AG20443 (cell line): ENCODE measurements at places on chromosomes 16 and 17.
A peak's percentile ranks its signal among the peaks of the same experiment; 100 is the strongest.

GRCh38 chr16:80968386-80969113 lies 38.1 kb downstream of the CMC2 start:
- no peak for DNase-seq

DNA sequence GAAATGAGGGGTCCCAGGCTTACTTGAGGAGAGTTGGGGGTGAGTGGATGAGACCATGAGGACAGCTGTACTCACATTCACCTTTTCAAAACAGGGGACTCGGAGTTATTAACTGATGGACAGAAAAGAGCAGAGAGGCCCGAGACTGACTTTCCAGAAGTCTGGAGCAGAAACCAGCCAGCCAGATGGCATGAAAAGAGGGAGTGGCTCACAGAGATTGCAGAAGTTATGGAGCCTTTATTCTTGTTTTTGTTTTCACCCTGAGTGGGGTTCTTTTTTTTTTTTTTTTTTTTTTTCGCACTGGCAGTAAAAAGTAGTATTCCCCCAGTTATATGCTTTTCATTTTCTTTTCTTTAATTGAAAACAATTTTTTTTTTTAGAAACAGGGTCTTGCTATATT lies 18.9 kb downstream of the TVP23A start:
- DNase-seq, result no peak

GRCh38 chr16:17211797-17212196 lies 259.0 kb downstream of the XYLT1 start:
- no peak for DNase-seq

DNA sequence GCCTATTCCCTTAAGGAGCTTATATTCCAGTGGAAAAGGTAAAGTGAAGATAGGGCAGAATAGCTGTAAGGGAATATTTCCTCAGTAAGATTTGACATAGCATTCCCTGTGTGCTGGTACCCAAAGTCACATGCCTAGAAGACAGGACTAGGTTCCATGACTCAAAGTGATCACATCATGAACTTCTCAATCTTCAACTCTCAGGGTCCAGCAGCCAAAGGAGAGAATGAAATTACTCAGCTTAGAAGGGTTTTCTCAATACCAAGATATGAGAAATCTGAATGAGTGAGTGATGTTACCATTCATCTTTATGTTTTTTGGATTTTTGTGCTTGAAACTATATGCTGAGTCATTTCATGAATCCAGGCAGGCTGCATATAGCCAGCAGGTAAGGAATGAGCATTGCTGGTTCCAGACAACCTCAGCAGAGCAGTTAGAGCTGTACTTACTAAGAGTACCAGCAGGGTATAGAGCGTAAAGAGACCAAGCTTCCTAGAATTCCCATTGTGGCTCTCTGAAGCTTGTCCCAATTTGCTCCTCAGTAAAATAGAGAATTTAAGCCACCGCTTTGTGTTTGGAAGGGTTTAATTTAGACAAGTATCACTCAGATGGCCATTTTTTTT lies 91.1 kb downstream of the ANKFN1 start:
- no peak for DNase-seq

GRCh38 chr16:85546585-85547447 lies 66.3 kb upstream of the GSE1 start:
- no peak for DNase-seq

DNA sequence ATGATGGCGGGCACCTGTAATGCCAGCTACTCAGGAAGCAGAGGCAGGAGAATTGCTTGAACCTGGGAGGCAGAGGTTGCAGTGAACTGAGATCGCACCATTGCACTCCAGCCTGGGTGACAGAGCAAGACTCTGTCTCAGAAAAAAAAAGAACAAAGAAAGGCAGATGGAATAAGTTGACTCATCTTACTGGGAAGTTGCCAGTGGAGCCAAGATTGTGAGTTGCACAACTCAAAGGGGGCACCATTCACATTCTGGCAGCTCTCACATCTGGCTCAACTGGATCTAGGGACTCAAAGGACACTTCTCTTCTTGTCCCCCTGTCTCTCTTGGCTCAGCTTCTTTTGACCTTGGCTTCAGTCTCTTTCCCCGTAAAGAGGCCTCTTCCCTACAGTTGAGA lies 53.7 kb upstream of the ETV4 start:
- DNase-seq, result peak; percentile 81

DNA sequence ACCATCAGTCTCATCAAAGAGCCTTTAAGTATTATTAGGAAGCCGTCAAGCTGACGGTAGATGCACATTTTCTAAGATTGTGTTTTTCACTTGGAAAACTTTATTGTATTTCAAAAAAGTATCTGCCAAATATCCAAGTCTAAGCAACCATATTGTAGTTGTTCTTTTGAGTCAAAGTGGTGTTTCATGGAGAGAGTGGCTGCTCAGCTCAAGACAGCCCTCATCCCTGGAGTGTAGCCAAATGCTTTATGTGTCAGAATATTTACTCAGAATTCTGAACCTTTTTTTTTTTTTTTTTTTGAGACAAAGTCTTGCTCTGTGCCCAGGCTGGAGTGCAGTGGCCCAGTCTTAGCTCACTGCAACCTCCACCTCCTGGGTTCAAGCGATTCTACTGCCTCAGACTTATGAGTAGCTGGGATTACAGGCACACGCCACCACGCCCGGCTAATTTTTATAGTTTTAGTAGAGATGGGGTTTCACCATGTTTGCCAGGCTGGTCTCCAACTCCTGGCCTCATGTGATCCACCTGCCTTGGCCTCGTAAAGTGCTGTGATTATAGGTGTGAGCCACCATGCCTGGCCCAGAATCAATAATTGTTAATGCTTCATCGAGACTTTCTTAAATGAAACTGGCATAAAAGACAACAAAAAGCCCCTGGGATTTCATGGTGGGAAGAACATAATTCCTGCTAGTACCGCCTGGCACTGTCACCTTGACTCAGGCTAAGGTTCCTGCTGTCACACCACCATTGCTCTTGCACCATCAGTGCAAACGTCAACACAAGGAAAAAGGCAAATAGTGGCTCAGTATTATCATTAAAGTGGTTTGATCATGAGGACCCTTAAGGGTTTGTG lies 45.5 kb downstream of the PRKCA start:
- DNase-seq, result no peak

DNA sequence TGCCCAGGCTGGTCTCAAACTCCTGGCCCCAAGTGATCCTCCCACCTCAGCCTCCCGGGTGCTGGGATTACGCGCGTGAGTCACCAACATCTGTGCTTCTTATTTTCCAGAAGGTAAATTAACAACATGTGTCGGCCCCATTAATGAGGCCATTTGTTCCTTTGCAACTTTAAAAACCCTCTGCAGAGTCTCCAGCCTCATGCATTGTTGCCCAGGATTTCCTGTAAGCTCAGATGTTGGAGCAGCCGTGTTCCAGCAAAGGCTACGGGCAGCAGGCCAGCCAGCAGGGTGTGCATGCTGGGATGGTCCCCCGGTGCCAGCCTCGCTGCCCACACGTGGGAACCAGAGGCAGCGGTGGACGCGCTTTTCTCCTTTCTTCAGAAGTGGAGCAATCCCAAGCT lies 19.1 kb upstream of the HEXD start:
- DNase-seq, result peak; percentile 79

DNA sequence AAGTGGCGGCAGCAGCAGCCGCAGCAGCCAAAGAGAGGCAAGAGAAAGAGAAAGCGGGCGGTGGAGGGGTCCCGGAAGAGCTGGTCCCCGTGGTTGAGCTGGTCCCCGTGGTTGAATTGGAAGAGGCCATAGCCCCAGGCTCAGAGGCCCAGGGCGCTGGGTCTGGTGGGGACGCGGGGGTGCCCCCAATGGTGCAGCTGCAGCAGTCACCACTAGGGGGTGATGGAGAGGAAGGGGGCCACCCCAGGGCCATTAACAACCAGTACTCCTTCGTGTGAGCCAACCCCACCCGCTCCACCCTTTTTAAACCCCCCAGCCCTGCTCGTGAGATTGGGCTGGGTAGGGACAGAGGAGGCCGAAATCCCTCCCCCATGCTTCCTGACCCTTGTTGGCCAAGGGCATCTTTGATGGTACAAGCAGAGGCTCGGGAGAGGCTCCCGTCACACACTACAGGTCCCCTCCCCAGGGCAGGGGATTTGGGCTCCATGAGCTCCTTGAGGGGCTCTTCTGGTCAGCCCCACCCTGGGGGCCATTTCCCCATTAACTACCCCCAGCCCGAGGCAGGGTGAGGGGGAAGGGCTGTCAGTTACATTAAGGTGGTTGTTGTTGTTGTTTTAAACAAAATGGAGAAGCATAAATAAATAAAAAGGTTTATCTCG lies 4.6 kb upstream of the ATP2A1 start:
- peak; percentile 77 for DNase-seq

GRCh38 chr17:44353672-44354331 lies 8.7 kb downstream of the GRN start:
- peak; percentile 72 for DNase-seq

- DNase-seq, result no peak
Measured at GRCh38 chr17:77111934-77112296, 28.9 kb upstream of the SEC14L1 start.

GRCh38 chr16:351804-352520 lies 561 bp downstream of the AXIN1 start:
- DNase-seq, result peak; percentile 67

DNA sequence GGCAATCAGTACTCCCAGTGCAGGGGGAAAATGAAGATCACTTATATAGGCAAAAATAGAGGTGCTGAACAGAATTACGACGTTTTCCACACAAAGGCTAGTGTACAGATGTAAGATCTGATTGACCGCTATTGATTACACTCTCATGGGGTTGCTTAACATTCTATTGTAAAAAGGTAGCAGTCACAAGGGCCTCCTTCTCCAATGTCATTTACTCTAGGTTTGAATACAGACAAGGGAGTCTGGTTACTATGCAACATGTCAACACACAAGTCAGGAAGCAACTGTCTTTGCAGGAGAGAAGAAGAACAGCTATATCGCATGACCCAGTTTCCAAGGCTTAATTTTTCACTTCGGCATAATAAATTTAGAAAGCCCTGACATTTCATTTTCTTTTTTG lies 7.9 kb downstream of the KRT37 start:
- no peak for DNase-seq

GRCh38 chr17:39118674-39119419 lies 32.6 kb downstream of the PLXDC1 start:
- DNase-seq, result no peak

- no peak for DNase-seq
Measured at GRCh38 chr17:47975189-47975822, 4.4 kb downstream of the CDK5RAP3 start.

- no peak for DNase-seq
Measured at GRCh38 chr16:75572864-75573542, 6.8 kb downstream of the GABARAPL2 start.

DNA sequence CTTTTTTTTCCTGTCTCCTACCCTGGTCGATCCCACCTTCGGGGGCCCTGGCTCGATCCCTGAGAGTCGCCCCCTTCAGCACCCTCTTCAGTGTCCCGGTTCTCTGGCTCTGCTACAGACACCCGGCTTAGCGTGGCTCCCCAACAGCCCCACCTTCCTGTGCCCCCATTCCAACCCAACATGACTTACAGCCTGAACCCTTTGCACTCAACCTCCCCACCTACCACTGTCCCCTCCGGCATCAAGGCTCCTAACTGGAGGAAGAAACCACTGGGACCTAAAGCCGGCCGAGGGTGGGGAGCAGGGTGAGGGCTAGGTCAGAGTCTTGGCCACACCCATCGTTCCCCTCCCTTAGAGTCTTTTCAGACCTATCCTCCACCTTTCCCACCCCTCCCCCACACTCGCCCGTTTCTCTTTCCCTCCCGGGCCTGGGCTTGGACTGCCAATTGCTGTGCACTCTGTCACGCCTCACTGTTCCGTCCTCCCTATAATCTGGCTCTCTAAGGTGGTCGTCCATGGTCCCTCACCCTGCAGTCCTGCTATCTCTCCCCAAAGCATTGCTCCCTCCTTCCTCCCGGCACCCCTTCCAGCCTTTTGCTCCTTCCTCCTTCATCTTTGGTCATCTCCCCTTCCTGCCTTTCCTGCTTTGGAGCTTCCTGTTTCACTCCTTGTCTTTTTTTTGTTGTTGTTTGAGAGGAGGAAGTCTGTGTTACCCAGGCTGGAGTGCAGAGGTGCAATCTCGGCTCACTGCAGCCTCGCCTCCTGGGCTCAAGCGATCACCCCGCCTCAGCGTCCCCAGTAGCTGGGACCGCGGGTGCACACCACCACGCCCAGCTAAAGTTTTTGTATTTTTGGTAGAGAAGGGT lies 890 bp upstream of the CLDN7 start:
- DNase-seq, result no peak

- DNase-seq, result no peak
Measured at GRCh38 chr16:89383095-89384003, 107.0 kb downstream of the ANKRD11 start.

- DNase-seq, result no peak
Measured at GRCh38 chr17:57773557-57773956, 28.5 kb upstream of the CCDC182 start.

GRCh38 chr17:59810894-59811153 lies 81.9 kb downstream of the TUBD1 start:
- peak; percentile 27 for DNase-seq

- no peak for DNase-seq
Measured at GRCh38 chr17:58387834-58388233, 29.5 kb downstream of the RNF43 start.

DNA sequence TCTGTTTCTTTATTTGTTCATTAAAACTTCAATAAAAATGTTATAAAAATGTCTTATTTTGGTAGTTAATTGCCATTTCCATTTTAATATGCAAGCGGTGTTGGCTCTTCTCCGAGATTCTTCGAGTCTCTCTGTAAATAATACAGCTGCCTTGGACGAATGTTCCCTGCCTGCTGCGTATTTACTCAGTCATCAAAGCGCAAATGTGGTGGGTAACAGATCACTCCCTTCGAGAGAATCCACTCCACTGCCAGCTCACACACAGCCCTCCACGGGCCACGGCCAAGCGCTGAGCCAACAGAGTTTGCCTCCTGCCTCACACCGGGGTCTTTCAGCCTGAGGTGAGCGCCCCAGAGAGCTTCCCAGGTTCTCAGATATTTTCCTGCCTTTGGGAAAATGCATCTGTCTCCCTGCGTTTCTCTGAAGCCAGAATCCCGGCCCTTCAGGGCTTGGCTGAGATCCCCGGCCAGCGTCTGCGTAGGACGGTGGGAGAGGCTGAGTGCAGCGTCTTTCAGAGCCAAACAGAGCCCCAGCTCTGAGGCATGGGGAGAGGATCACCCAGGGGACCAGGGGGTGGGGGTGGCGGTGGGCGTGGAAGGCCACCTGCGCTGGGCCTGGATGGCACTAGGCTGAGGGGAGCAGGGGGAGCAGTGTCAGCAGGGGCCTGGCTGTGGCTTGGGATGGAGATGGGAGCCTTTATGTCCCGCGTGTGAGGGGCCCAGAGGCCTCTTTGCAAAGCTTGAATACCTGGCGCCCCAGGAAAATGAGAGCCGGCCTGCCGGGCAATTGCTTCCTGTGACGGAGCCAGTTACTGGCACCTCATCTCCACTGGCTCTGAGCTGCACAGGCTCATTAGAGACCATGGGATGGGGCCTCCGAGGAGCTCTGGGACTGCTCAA lies 248.7 kb downstream of the RBFOX3 start:
- DNase-seq, result no peak

DNA sequence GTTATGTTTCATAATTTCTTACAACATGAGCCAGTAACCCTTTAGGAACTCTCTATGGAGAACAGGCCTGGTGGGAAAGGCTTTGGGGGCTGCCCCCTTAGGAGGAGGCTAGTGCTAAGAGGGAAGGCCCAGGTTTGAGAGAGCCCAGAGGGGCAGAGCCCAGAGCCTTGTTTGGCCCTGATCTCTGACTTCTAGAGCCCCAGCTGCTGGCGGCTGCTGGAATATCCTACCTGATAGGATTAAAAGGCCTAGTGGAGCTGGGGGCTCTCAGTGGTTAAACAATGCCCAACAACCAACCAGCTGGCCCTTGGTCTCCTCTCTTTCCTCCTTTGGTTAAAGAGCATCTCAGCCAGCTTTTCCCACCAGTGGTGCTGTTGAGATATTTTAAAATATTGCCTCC lies 54.1 kb downstream of the IGF2BP1 start:
- DNase-seq, result no peak
